ENCODE measurements at places on chromosomes 11 and 22.

DNA sequence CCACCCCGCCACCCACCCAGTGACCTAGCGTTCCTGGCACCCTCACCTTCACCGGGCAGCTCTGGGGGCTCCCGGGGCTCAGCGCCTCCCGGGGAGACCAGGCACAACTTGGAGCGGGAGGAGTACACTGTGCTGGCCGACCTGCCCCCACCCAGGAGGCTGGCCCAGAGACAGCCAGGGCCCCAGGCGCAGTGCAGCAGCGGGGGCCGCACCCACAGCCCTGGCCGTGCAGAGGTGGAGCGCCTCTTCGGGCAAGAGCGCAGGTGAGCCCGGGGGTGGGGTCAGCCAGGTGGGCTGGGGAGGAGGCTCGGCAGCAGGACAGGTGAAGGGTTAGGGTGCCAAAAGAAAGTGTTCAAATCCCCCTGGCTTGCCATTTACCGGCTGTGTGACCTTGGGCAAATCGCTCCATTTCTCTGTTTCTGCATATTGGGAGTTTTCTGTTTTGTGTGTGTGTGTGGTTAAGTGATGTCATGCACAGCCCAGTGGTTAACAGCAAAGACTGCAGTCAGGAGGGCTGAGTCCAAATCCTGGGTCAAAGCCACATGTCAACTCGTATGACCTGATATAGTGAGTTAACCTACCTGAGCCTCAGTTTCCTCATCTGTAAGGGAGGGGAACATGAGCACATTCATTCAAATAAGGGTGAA, 29.5 kb downstream of the TRIOBP start:
- no peak for DNase-seq

DNA sequence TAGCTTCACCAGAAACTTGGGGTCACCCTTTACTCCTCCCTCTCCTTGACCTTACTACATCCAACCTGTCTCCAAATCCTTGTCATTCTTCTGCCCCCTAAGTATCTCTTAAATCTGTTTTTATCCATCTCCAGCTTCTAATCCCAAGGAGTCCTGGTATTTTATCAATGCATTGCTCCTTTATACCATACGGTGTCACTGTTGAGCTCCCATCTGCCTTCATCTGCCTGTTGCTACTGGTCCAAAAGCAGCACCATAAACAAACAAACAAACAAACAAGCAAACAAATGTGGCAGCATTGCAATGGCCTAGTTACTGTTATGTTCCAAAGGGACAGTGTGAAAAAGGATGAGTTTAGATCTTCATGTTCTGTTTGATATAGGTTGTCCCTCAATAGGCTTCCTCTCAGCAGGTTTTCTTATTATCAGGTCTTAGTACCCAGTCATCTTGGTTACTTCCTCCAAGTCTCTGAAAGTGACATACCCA, 34.2 kb downstream of the DNHD1 start:
- peak; percentile 53 for DNase-seq

GRCh38 chr11:33389635-33390034, 132.5 kb downstream of the HIPK3 start:
- DNase-seq, result no peak

GRCh38 chr22:44256556-44257485, 55.9 kb downstream of the SHISAL1 start:
- DNase-seq, result no peak

DNA sequence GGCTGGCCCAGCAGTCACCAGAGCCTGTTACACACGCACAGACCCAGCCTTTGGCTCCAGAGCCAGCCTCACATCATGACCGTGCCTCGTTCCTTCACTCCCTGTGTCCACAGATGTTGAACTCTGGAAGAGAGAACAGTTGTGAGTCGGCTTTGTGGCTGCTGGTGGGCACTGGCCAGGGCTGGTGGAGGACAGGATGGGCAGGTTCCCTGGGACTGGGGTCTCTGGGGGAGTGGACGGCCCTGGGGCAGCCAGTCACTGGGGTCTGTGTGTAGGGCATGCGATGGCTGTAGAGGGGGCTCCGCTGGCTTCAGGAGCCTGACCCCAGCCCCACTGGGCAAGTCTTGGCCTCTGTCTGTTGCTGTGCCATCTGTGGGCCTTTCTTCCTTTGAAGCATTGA, 1070.1 kb downstream of the BRD1 start:
- no peak for DNase-seq

- DNase-seq, result no peak
Measured at GRCh38 chr11:22774716-22775115, 54.9 kb downstream of the SVIP start.

GRCh38 chr11:124762105-124762623, at the start of gene ESAM:
TSS of gene ESAM (minus strand) at chr11:124762290. CDS start at chr11:124762154, 136 bp downstream.
- DNase-seq, result peak; percentile 63

DNA sequence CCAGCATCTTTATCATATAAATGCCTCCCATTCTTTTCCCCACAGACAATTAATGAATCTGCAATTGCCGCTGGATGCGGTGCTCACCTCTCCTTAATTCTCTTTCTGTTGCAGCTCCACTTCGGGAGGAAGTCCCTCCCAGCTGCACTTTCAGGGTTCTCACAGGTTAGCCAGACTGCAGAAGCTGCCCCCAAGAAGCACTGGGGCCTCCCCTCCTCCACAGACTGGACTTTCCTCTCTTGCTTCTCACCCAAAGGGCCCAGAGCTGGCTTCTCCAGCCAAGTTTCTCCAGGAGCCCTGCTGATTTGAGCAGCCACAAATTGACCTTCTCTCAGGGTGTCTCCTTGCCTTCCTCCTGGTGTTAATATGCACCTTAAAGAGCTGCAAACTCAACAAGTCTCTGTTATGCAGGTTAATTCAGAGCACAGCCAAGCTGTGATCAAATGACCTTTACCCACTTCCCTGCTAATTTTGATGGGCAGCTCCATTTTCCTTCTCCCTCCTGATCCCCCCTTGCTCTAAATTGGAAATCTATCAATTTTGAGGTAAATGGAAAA, 298.9 kb downstream of the BUD13 start:
- no peak for DNase-seq

- DNase-seq, result peak; percentile 48
Measured at GRCh38 chr11:96257972-96258934, 84.7 kb downstream of the MAML2 start.

GRCh38 chr22:23414727-23415489, 165.2 kb downstream of the IGLL1 start:
- no peak for DNase-seq

- DNase-seq, result no peak
Measured at GRCh38 chr11:94184846-94185245, 56.2 kb downstream of the PANX1 start.

GRCh38 chr11:29984544-29984943, 32.3 kb downstream of the KCNA4 start:
- no peak for DNase-seq

GRCh38 chr22:19208287-19208847, 29.8 kb upstream of the SLC25A1 start:
- DNase-seq, result no peak

GRCh38 chr11:69981119-69981784, 96.9 kb upstream of the ANO1 start:
- DNase-seq, result no peak

- DNase-seq, result no peak
Measured at GRCh38 chr11:84145616-84146185, 859.5 kb upstream of the CCDC90B start.

GRCh38 chr22:38135133-38135706, 24.7 kb upstream of the BAIAP2L2 start:
- no peak for DNase-seq

GRCh38 chr11:70080763-70081162, 2.6 kb downstream of the ANO1 start:
- no peak for DNase-seq

GRCh38 chr22:22593964-22594656, 35.0 kb upstream of the PRAME start:
- DNase-seq, result no peak

DNA sequence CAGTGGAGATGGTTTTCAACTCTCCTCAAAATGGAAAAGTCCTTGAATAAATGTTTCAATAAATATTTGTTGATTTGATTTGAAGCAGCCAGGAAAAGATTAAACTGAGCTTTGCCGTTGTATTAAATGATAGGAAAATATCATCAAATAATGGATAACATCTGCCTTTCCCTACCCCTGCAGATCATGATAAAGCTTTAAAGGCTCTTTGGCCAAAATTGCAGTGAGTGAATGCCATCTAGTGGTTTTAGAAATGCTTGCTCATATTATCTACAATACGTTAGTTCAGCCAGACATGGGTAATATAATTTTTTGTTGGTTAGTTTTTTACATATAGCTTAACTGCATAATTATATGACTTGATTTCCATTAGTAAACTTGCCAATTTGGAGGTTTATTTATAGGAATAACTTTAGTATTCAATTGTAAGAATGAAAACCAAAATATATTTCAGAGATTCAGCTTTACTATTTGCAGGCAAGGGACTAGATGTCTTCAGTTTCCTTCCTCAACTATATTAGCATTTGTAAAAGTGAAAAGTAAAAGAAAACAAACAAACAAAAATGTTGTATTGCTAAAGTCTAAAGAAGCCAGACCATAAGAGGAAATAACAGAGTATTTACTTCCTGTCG, 159.2 kb downstream of the MSANTD4 start:
- no peak for DNase-seq

- DNase-seq, result no peak
Measured at GRCh38 chr11:24615451-24616160, 118.8 kb downstream of the LUZP2 start.

DNA sequence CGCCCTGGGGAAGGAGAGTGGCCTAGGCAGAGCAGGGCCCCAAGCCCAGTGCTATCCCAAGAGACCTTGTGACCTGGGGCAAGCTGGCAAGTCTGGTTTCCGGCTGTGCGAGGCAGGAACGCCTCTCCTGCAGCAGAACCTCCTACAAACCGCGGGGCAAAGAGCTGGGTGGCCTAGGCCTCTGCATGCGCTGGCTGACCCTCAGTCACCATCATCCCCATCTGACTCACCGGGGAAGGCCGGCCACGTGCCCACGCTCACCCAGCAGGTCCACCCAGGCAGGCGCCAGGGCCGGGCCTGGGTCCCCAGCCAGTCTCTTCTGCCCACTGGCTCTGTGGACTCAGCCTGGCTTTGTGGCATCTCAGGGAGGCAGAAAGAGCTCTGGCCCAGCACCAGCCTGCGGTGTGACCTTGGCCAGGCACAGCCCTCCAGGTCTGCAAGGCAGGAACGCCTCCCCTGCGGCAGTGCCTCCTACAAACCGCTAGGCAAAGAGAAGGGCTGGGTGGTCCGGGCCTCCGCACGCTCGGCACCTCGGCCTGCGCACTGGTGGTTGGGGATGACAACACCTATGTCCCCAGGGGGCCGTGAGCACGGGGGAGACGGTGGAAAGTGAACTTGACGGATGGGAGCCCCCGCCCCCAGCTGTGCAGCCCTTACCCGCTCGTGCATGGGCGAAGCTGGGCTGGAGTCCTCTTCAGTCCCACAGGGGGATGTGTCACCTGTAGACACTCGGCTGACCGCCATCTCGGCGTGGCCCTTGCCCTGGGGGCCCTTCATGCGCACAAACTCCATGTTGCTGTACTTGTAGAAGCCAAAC, 38.2 kb downstream of the KIAA0930 start:
- DNase-seq, result no peak

DNA sequence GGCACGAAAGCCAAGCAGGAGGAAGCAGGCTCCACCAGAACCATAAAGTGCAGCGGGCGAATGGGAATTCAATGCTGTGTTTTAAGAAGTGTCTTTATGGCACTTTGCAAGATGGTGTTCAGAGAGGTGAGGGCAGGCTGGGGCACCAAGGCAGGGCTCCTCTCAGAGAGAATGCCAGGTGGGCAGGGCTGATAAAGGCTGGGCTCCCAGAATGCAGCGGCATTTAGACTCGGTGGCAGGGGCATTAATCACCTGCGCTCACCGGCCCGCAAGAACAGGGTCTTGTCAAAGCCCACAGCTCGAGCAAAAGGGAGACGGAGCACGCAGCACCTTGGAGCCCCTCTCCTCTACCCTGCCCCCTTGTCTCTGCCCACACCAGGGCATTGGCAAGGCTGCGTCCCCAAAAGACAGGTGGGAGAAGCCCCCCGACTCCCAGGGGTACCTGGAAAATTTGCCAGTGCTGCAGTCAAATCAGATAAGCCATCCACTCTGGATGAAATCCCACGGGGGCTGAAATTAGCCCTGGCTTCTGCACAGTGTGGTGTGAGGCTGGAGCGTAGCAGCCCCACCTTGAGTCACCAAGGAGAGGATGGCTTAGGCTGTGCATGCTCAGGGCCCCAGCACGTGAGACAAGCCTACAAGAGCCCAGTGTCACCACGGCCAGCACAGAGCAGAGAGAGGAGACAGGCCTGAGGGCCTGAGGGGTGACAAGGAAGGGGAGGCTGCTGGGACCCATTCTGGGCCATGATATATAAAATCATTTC, 8.1 kb downstream of the MACROD1 start:
- DNase-seq, result no peak

DNA sequence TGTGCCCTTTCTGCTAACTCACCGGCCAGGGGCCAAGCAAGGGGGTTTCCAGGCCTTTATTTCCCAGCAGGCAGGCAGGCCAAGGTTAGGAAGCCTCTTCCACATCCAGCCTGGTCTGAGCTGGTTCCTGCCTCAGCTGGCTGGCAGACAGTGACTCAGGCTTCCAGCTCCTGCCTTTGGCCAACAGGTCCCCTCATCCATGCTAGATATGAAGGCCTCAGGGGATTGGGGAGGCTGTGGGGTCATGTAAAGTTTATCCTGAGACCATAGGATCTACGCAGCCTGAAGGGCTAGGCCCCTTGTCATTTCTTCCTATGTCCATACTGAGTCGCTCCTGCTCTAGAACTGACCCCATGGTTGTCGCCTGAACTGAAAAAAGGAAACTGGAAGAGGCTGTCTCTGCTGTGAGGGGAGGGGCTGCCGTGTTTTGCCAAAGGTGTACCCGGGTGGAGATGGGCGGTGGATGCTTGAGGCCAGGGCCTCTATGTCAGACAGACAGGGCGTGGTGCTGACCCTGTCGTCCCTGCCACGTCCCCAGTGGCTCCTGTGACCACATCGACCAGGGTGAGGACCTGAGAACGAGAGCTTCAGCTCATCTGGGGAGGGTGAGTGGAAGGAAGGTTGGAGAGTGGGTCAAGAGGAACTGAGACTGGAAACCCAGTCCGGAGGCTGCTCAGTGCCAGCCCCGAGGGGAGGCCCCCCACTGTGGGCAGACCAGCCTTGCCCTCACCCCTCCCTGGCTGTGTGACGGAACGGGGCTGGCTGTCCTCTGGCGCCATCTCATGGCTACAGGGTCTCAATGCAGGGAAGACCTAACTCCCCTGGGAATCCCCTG, 17.0 kb downstream of the P2RY6 start:
- no peak for DNase-seq

DNA sequence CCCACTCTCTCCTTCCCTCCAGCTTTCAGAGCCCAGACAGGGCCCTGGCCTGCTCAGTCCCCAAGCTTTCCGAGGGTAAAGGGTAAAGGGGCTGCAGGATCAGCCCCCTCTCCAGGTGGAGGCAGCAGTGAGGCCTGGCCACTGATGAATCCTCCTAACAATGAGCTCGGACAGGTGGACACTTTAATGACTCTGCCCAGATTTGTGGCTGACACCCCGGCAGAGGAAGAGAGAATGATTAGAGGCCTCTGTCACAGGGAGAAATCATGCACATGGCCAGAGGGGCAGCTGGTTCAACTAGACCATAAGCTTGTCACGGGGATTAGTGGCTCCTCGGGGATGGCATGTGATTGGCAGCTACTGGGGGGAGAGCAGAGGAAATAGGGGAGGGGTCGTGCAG, 587.5 kb upstream of the B3GAT1 start:
- DNase-seq, result no peak

- no peak for DNase-seq
Measured at GRCh38 chr11:130416906-130417305, 11.5 kb downstream of the ADAMTS8 start.

GRCh38 chr22:41513391-41513790, 30.9 kb downstream of the POLR3H start:
- no peak for DNase-seq

GRCh38 chr11:45471266-45471665, 185.1 kb upstream of the SYT13 start:
- DNase-seq, result no peak
